Adipose tissue (tissue), 3 donors: ENCODE measurements at places on chromosomes 7 and 10. TPM values are rescaled to one million over a fixed set of nuclear protein-coding genes. Genes with fewer than 3 reads are reported as not detected.

The C10orf95 gene
- polyA plus RNA-seq, result 0.44 TPM

The OPALIN gene
- not detected for polyA plus RNA-seq

The OR6V1 gene
- not detected for polyA plus RNA-seq

The ATOH7 gene
- polyA plus RNA-seq, result 0.32 TPM

The SPDYE16 gene
- polyA plus RNA-seq, result 0.05 TPM

The DENND11 gene
- polyA plus RNA-seq, result 5.6 TPM
